ENCODE measurements at places on chromosomes 6 and 20.

DNA sequence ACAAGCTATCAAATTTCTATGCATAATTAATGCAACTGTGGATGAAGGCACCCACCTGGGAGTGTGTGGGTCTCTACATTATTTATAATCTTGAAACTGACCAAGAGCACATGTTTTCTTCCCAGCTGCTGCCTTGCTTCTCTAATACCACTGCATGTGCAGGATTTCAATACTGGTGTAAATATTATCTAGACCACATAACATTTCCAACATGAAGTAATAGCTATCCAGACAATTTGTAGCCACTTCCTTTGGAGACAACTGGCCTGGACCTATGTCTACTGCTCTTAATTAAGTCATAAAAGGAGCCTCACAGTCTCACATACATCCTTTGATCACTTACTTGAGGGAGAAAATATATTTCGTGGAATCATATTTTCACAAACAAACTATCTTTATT is 180.7 kb downstream of the HIVEP2 start:
- DNase-seq: no peak

- DNase-seq: no peak
Measured at GRCh38 chr20:48115502-48115901, 330.2 kb upstream of the SULF2 start.

- DNase-seq: no peak
Measured at GRCh38 chr20:62027116-62027515, 38.6 kb downstream of the TAF4 start.

GRCh38 chr6:45419571-45420082 is 41.9 kb upstream of the SUPT3H start:
- no peak for DNase-seq

- DNase-seq: peak; percentile 3
Measured at GRCh38 chr6:126170978-126171382, 168.9 kb upstream of the CENPW start.

DNA sequence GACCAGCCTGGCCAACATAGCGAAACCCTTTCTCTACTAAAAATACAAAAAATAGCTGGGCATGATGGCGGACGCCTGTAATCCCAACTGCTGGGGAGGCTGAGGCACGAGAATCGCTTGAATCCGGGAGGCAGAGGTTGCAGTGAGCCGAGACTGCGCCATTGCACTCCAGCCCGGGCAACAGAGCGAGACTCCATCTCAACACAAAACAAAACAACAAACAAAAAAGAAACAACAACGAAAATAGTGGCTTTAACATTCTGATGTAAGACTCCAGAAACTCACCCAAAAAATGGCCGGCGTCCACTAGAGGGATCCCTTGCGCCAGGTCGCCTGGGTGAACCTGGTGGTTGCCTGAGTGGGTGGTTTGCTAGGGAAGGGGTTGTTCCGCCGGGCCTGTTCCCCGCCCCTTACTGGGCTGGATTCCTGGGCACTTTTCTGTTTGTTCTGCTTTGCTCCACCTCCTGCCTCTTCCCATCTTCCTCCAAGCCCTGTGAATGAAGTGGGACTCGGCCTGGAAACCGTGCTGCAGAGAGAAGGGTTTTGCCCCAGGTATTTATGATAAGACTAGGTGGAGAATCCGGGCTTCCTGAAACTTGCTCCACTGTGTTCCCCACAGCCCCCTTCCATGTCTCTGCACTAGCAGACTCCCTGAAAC is 1.5 kb downstream of the PABPC1L start:
- DNase-seq: no peak
